ENCODE measurements at places on chromosomes 5 and 9. TPM values are rescaled to one million over a fixed set of nuclear protein-coding genes. Genes with fewer than 3 reads are reported as not detected.
A peak's percentile ranks its signal among the peaks of the same experiment; 100 is the strongest.

GRCh38 chr5:151721087-151721646, 34.5 kb upstream of the SPARC start:
- peak; percentile 53 for DNase-seq

DNA sequence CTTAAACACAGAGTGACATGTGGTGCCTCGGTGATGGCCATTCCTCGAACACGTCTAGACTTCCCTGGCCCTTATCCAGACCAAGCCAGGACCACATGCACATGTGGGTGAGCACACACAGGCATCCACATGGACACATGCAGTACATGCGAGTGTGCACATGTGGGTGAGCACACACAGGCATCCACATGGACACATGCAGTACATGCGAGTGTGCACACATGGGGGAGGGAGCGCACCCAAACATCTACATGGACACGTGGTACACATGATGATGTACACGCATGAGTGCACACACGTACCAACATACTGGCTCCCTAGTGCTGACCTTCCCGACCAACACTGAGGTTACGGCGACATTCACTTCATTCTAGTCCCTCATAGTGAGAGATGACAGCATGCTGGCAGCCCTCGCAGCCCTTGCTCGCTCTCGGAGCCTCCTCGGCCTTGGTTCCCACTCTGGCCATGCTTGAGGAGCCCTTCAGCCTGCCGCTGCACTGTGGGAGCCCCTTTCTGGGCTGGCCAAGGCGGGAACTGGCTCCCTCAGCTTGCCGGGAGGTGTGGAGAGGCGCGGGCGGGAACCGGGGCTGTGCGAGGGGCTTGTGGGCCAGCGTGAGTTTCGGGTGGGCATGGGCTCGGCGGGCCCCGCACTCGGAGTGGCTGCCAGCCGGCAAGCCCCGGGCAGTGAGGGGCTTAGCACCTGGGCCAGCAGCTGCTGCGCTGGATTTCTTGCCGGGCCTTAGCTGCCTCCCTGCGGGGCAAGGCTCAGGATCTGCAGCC, 186.8 kb downstream of the HSPA4 start:
- no peak for DNase-seq

GRCh38 chr9:111644195-111644772, 13.2 kb downstream of the DNAJC25 start:
- no peak for DNase-seq

DNA sequence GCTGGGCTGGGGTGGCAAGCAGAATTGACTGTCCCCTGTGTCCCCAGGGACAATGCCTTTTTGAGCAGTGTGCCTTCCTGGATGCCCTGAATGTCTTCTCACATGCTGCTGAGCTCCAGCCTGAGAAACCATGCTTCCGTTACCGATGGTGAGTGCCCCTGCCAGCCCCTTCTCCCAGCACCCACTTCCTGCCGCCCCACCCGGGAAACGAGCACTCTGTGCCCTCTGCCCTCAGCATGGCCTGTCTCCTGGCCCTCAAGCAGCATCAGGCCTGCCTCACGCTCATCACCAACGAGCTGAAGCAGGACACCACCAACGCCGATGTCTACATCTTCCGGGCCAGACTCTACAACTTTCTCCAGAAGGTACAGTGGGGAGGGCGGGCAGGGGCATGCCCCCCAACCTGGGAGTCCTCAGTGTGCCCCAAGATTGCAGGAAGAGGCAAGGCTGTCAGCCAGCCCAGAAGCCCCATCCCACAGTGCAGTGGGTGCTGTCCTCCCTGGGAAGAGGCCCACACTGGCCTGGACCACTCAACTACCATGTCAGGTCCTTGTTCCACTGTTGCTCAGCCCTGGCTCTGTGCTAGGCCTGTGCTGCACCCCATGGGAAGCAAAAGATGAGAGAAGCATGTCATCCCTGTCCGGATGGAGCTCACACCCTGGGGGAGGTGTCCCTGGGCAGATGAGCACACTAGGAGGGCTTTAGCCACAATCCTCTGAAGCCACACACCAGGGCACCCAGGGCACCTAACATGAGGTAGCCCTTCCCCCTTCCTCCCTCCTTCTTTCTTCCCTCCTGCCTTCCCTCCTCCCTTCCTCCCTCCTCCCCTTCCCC, 4.4 kb downstream of the TTC16 start:
- DNase-seq: no peak

GRCh38 chr9:122338994-122339393, 31.8 kb upstream of the PTGS1 start:
- no peak for DNase-seq

GRCh38 chr5:62684310-62684709, 105.7 kb downstream of the LRRC70 start:
- no peak for DNase-seq

DNA sequence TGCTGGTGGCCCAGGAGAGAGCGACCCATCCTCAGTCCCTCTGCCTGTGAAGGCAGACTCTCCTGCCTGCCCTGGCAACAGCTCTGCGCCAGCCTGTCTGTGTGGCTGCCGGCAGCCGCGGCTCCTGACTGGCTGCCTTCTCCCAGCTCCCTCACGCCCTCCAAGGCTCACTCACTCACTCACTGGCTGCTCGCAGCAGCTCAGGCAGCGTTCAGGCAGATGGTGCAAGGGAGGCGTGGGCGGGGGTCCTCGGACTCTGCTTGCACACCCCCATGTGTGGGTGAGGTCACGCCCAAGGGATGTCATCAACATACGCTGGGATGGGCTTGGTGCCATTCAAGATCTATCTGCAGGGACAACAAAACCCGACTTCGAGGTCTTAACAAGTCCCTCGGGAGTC, 66.7 kb downstream of the DAB2IP start:
- peak; percentile 65 for DNase-seq

GRCh38 chr5:135053278-135053677, 19.2 kb upstream of the PITX1 start:
- DNase-seq: no peak

DNA sequence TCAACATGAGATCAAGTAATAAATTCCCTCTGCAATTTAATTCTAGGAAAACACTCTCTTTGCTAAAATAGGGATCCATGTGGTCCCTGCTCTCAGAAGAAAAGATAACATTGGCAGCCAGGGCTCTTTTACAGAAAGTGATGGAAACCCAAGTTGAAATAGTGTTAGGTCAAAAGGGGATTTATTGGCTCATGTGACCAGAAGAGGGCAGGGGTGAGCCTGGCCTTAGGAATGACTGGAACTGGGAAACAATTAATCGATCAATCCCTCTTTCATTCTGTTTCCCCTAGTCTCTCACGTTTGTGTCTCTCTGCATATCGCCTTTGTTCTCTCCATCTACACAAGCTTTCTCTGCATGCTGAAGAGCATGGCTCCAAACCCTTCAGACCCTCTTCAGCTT, 58.3 kb upstream of the ALDH1B1 start:
- DNase-seq: no peak

DNA sequence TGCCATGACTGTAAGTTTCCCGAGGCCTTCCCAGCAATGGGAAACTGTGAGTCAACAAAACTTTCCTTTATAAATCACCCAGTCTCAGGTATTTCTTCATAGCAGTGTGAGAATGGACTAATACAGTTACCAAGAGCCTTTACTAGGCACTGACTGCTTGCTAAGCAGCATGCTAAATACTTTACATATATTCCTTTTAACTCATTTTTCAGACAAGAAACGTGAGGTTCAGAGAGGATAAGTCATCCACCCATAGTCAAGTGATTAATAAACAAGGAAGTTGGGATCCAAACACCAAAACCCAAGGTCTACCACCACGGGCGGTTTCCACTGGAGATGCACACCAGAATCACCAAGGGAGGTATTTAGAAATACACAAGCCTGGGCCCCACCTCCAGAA, 50.8 kb downstream of the GABBR2 start:
- peak; percentile 78 for DNase-seq

GRCh38 chr5:16483361-16483760, 17.8 kb upstream of the ZNF622 start:
- no peak for DNase-seq

DNA sequence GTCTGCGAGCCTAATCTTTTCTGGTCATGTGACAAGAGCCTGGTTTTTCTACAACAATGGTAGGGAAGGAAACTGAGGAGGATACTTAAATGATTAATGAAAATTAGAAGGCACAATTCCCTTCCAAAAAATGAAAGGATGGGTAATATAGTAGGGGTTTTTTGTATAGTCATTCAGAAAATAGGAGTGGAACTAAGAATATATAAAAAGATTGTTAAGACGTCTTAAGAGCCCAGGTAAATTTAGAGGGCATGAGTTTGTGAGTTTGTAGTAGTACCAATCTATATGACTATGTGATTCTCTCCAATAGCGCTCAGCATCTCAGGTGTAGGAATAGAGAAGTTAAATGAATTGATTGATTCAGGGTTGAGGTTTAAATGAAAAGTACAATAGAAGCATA, 50.1 kb downstream of the GNG10 start:
- no peak for DNase-seq

DNA sequence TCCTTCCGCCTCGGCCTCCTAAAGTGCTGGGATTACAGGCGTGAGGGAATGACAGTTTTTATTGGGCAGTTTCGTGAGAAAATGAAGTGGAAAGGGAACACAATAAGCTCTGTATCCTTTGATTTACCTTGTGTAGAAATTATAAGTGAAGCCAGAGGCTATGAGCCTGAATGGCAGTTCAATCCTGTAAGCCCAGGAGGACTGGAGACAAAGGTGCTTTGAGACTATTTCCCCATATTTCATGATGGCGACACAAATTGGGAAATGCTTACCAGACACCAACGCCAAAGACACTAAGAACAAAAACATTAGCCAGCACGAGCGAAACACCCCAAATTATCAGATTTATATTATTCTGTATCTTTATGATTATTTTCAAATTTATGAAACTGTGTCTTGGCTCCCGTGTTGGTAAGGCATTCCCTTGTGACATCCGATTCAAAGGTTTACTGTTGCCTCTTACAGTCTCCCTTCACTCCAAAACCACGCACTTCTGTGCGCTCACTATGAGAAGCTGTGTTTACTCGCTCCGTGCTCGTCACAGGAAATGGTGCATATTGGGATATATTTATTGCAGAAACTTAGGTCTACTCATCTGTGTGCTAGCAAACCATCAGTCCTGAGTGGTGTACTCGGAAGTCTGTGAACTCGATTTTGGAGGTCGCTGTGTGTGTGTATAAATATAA, 73.9 kb downstream of the SH3PXD2B start:
- DNase-seq: peak; percentile 83

DNA sequence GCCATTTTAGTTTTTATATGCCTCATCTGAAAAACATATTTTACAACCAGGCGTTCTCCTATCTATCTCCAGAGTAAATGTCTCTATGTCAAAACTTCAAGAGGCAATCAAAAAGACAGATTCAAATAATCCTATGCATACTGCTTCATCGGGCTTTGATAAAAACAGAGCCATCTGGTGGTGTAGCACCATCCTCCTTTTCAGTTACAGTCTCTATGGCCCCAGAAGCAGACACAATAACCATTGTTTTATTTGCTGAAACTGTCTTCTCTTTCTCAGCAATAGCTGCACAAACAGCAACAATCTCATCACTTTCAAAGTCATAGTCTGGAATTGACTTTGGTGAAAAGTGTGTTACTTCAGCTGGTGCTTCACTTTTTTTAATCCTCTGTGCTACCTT, 36.3 kb downstream of the PTGER4 start:
- DNase-seq: no peak

GRCh38 chr5:8953911-8954438, 591.9 kb downstream of the SEMA5A start:
- peak; percentile 2 for DNase-seq

GRCh38 chr9:114668146-114668545, 10.5 kb upstream of the TEX53 start:
- DNase-seq: no peak

DNA sequence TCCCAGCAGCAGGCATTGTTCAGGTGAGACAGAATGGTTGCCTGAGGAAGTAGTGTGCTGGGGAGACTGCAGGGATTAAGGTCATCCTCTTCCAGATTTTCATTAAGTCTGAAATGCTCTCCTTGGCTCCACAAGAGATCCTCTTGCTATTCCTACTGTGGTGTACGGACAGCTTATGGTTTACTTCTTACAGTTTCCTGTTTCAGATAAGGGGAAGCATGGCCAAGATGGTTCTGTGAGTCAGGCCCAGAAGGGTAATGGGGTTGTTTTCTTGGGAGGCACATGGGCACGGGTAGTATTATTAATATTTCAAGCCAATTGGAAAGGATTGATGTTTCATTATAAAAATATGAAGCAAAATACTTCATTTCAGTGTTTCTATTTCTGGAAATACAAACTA, 42.9 kb downstream of the GLRX start:
- DNase-seq: peak; percentile 71

DNA sequence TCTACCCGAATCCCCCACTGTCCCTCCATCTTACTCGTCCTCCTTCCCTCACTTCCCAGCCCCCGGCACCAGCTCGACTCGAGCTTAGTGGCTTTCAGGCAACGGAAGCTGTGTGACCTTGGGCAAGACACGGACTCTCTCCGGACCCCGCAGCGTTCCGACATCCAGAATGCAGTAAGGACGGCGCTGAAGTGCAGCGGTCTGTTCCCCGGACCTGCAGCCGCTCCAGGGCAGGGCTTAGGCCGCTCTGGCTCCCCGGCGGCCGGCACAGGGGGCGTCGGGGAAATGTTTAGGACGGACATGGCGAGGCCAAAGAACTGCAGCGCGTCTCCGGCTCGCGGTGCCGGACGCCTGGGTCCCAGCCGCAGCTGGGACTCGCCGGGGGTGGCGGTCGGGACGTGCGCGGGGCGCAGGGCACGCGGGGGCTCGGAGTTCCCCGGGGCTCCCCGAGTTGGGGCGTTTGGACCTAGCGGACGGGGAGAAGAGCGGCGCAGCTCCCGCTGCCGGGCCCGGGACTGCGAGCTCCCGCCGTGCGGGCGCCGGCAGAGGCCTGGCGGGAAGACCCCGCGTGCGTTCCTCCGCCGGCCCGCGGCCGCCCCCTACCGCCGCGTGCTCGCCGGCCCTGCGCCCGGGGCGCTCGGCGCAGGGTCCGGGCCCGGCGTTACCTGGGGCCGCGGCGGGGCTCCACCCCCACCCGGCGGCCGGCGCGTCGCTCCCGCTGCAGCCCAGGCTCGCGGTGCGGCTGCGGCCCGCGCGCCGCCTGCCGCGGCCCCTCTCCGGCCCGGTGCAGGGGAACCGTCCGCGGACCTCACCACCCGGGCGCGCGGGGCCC, 5.6 kb upstream of the RNF44 start:
- peak; percentile 23 for DNase-seq

GRCh38 chr5:12245429-12245828, 341.2 kb upstream of the CTNND2 start:
- no peak for DNase-seq

The LECT2 gene
- not detected for polyA plus RNA-seq

The GABRA6 gene
- polyA plus RNA-seq: not detected

The ZNF883 gene
- polyA plus RNA-seq: 0.51 TPM

The FGFR4 gene
- 2.4 TPM for polyA plus RNA-seq

The TAF11L14 gene
- polyA plus RNA-seq: not detected

The SPOUT1 gene
- polyA plus RNA-seq: 27.8 TPM

The EPB41L4B gene
- polyA plus RNA-seq: 0.29 TPM

The CTXN3 gene
- polyA plus RNA-seq: not detected

The LAMC3 gene
- polyA plus RNA-seq: not detected

The GABRA1 gene
- not detected for polyA plus RNA-seq

The EFNA5 gene
- polyA plus RNA-seq: 1.4 TPM

The GGTA1 gene
- not detected for polyA plus RNA-seq

The RALGPS1 gene
- 2.8 TPM for polyA plus RNA-seq

All from IMR-90 (cell line).